OCI-LY7 (cell line): ENCODE measurements at places on chromosomes 7 and 10. TPM values are rescaled to one million over a fixed set of nuclear protein-coding genes. Genes with fewer than 3 reads are reported as not detected.

Gene PLEKHS1
- not detected in 2 replicates for total RNA-seq

Gene LUC7L2
- total RNA-seq: 143 and 163 TPM in 2 replicates

Gene ERVW-1
- total RNA-seq: not detected in 2 replicates

Gene SUN3
- 2.7 and 2.9 TPM in 2 replicates for total RNA-seq

Gene ACHE
- not detected in 2 replicates for total RNA-seq

Gene SEMA3D
- total RNA-seq: not detected in 2 replicates

Gene MOGAT3
- total RNA-seq: not detected in 2 replicates

Gene TLL2
- 0.87 and 0.97 TPM in 2 replicates for total RNA-seq

Gene ZNRF2
- total RNA-seq: 21.2 and 25.7 TPM in 2 replicates

Gene SCART1
- 10.9 and 15.2 TPM in 2 replicates for total RNA-seq

Gene CDNF
- total RNA-seq: 3.6 and 3.7 TPM in 2 replicates

Gene GPR26
- total RNA-seq: not detected in 2 replicates
